AG09319 (cell line): ENCODE measurements at places on chromosomes 5 and 9.

GRCh38 chr5:170522211-170523141, 18.7 kb downstream of the KCNIP1 start:
- DNase-seq: no peak

DNA sequence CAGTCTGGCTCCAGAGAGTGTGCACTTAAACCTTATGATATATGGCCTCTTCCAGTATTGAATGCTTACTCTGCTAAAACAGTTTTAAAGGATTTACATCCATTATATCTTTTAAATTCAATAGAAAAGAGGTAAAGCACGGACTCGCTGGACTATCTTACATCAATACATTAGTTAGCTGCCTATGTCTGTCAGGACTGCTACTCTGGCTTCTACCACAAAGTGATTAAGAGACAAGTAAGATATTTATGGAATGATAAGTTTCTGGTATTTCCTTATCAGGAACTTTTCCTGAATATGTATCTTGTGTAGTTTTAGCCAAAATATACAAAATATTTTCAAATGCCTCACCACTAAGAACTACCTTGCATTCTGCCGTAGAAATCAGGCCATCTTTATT, 295.1 kb downstream of the ISL1 start:
- no peak for DNase-seq

DNA sequence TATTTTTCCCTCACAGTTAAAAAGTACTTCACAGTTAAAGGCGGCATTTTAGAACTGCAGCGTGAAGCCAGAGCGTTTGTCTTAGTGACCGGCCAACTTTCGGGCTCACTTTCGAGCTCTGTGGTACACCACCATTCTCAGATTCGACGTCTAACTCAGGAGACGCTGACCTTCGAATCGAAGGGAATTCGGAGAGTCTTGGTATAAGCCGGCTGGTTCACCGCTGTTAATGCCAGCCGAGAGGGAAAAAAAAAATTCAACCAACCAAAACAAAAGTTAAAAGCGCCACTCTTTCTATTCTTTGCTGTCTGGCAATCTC, 544 bp upstream of the SNX24 start:
- no peak for DNase-seq

DNA sequence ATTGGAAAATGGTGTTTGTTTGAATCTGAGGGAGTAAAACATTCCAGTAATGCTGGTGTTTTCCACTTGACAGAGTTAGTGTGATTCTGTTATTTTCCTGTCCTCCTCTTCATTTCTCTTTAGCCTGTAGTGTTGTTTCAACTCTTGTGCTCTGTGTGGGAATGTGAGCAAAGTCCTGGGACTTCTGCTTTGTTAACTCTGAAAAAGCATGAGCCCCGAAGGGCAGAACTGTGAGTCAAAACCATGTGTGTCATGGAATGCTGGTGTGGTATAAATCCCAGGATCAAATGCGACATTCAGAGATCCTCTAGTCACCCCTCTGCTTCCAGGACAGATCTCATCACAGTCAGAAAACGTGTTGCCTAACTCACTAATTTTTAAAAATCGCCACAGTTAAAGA, 8.9 kb downstream of the F2R start:
- DNase-seq: no peak

DNA sequence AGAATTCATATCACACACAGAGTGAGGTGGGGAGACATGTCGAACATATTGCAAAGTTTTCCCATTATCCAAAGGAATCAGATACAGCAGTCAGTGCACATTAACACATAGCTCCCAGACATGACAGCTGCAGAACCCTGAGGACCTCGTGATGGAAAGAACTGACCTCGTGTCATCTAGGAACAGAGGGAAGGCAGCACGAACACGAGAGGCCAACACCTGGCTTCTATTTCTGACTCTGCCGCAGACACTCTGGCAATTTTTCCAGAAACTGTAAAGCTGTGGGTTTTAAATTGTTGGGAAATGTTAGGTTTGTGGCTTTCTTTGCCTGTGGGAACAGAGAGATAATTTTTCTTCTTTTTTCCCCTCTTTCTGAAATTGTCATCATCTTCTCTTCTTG, 315.0 kb upstream of the PIK3R1 start:
- DNase-seq: no peak

GRCh38 chr5:58965677-58966414, 383.0 kb downstream of the RAB3C start:
- DNase-seq: no peak

DNA sequence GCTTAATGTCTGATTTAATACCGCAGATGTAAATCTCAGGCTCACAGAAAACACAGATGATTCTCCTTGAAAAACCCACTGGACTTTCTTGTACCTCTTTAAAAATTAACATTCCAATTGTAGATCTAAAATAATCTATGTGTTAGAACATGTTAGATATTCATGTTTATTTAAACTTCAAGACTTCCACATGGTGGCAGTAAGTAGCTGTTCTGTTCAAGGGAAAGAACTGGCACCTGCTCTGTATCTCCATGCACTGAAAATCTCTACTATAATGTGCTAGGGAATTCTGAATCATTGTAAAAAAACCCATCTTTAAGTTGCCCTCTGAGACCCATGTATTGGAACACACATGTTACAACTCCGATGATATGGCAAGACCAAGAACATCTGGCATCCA, 366.9 kb downstream of the DMRTA1 start:
- peak; percentile 4 for DNase-seq
